Anterior cingulate cortex (tissue), 58 donors: ENCODE measurements at places on chromosomes 11 and 22.

DNA sequence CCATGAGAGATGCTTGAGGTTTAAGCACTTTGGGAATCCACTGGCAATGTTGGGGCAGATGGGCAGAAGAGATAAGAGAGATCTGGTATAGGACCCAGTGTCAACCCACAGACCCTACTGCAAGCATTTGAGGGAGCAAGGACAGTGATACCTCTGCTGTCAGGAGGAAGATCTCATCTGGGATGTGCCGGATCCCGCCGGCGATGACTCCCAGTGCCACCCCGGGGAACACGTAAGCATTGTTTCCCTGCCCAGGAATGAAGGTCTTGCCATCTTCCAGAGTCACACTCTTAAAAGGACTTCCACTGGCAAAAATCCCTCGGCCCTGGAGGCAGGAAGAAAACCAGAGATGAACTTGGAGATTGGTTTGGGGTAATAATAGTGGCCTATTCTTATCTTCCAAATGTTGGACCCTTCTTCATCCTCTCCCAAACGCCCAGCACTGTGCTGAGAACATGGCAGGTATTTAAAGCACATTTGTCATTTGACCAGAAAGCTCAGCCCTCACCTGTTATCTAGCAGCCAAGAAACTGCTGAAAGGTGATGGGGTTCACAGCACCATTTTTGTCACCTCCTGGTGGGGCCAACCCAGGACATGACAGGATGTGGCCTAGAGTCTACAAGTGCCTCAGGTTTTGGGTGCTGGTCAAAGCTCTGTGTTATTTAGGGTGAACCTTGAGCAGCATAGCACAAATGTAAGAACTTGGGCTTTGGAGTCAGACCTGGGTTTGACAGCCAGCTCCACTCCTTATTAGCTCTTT lies 71.7 kb downstream of the CCDC81 start:
- no peak for DNase-seq

DNA sequence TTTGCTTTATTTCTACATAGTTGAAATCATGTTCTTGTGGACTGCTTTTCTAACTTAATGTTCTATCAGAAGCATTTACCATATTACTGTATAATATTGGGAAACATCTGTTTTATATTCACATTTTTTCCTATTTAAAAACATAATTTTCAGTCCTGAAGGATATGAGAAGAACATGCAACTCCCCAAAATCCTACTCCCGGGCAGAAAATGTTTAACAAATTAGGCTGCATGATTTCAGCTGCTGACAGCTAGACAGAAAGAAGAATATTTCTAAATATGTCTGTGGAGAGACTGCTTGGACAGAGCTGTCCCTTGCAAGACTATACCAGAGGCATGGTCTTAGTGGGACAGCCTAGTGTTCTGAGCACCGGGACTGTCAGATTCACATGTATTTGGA lies 15.7 kb upstream of the AMPD3 start:
- DNase-seq: no peak

DNA sequence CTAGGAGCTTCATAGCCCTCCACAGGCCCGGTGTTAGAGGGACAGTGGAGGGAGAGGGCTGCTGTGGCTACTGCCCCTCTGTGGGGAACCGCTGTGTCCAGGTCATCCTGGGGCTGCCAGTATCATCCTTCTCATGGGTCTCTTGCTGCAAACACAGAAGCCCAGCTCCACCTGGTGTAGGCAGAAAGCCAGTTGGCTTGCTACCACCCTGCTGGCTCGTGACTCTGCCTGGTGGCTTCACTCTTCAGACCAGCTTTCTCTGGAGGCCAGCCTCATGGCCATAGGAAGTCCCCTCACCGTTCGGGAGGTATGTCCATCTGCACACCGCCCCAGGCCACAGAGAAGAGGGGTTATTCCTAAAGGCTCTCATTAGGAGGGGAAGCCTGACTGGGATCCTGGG lies 19.4 kb upstream of the SUSD2 start:
- no peak for DNase-seq

- DNase-seq: no peak
Measured at GRCh38 chr22:20585639-20586402, 78.4 kb downstream of the MED15 start.

DNA sequence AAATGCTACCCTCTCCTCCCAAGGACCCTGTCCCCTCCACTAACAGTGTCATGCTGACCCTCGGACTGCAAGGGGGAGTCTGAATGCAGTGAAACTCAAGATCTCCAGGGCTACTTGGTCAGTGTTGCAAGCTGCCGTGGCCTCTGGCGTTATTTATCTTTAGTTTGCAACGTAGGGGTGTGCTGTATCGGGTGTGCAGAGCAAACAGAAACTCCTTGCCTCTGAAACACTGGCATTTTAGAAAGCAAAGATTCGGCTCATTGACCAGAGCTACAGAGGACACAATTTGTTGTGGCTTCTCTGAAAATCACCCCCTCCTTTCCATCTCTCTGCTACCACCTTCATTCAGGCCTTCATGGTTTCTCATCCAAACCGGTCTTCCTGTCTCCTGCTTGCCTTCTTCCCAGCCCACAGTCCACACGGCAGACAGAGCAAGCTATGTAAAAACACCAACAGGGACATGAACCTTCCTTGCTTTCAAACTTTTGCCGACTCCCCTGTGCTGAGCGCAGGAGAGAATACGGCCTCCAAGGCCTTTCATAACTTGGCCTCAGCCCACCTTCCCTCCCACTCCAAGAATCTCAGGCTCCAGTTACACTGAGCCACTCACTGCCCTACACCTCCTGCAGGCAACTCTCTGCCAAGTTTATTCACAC lies 14.9 kb downstream of the FZD4 start:
- no peak for DNase-seq

- DNase-seq: no peak
Measured at GRCh38 chr11:20342347-20343141, 21.0 kb upstream of the HTATIP2 start.

- DNase-seq: no peak
Measured at GRCh38 chr22:25051073-25051472, 98.6 kb downstream of the KIAA1671 start.

- peak; percentile 51 for DNase-seq
Measured at GRCh38 chr11:119940401-119940976, 197.4 kb downstream of the TRIM29 start.

- no peak for DNase-seq
Measured at GRCh38 chr22:46110215-46110614, 40.1 kb upstream of the PPARA start.

DNA sequence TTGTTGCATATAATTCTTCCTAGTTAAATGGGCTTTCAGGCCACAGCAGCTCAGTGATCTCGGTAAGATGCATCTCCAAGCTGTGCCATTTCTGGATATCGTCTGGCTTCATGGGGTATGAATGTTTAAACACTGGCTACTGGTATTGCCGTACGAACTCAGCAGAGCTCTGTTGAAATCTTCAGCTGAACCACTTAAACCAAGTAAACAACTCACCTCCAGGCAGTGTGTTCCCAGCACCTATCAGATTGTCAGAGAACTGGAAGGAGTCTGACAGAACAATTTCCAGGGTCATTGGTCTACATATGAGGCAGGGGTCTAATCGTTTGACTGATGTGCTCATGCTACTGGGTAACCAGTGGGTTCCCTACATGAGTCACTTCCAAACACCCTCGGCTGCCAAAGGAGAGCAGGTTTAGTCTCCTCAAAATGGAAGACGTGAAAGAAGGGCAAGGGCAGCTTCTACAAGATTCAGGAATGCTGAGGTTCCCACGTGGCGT lies 93.2 kb upstream of the BMAL1 start:
- DNase-seq: no peak

DNA sequence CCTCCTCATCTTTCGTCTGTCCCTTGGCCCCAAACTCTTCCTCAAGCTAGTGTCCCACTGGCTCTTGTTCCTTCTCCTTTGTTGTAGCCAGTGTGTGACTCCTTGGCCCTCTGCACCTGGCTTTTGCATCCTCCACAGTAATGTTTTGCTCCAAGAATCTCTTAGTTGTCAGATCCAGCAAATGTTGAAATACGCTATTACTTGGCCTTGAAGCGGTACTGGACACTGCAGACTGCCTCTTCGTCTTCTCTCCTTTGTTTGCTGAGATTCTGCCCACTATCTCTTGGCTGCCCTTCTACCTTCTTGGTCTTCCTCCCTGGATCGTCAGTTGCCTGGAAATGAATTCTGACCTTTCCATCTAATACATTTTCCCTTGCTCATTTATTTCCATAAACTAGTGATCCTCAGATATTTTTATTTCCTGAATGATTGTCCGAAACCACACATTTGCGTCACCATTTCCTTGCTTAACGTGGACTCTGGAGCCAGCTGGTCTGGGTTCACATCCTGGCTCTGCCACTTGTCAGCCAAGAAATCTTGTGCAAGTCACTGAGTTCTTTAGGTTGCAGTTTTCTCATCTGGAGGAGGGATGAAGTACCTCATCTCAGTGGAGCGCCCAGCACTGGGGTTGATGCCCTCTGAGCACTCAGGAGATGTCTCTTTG lies 113.6 kb downstream of the LDLRAD3 start:
- DNase-seq: no peak

DNA sequence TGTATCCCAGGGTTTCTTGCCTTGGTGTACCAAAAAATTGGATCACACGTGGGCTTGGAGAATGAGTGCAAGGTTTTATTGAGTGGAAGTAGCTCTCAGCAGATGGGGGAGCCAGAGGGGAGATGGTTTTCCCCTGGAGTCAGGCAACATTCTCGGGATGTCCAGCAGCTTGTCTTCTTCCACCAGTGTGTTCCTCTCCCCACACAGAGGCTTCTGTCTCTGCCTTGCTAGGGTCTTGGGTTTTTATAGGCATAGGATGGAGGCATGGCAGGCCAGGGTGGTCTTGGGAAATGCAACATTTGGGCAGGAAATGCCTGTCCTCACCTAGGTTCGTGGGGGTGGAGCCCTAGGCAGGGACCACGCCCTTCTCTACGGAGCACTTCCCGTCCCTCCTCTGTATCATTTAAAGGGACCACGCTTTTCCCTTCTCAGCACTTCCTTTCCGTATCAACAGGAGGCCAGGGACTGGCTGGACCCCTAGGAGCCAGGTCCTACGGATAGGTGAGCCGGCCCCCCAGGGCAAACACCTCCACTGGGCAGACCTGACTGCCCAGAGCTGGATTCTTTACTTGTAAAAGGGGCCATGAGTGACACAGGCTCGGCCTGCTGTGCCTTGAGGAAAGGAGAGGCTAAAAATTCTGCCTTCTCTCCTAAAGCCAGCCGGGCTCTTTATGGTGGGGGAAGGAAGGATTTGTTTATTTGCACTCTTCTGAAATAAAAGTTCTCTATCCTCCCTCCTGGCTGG lies 55.3 kb upstream of the CCDC188 start:
- DNase-seq: no peak

- no peak for DNase-seq
Measured at GRCh38 chr11:20459865-20460264, 72.3 kb downstream of the PRMT3 start.

GRCh38 chr11:44139565-44140330 lies 44.3 kb downstream of the EXT2 start:
- DNase-seq: no peak

DNA sequence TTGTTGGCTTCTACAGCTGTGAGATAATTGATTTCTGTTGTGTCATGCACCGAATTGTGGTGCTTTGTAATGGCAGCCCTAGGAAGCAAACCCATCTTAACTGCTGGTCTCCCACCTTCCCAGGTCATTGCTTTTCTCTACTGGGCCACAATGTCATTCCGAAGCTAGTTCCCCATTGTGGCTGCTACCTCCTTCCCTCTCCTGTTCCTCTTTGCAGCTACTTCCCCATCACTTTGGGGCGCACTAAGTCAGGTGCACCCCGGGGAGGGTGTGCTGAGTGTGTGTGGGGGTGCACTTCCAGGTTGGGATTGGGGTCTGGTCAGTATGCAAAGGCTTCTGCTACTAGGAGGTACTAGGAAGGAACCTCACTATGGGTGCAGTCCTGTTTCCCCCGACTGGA lies 109.3 kb downstream of the ST3GAL4 start:
- DNase-seq: no peak

DNA sequence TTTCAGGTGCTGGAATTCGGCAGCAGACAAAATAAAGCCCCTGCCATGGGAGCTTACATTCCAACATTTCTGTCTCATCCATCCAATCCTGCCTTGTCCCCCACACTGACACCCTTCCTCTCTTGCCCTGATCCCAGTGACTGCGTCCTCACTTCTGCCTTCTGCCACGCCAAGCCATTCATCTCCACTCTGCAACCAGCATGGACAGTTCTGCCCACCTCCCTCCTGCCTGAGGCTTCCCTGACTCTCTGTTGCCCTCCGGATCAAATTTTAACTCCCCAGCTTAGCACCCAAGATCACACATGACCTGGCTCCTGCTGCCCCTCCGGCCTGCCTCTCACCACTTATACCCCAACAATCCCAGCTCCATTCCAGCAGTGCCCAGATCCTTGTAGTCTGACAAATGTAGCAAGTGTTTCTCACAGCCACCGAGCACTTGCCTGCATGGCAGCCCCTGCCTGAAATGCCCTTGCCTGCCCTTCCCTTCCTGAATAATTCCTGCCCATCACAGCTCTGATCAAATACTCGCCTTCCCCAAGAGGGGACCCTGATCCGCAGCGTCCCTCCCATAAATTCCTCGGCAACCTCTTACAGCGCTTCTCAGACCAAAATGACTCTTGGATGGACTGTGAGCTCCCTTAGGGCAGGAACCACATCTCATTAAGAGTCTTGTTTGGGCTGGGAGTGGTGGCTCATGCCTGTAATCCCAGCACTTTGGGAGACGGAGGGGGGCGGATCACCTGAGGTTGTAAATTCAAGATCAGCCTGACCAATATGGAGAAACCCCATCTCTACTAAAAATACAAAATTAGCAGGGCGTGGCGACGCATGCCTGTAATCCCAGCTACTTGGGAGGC lies 2.3 kb downstream of the ACTN3 start:
- no peak for DNase-seq

DNA sequence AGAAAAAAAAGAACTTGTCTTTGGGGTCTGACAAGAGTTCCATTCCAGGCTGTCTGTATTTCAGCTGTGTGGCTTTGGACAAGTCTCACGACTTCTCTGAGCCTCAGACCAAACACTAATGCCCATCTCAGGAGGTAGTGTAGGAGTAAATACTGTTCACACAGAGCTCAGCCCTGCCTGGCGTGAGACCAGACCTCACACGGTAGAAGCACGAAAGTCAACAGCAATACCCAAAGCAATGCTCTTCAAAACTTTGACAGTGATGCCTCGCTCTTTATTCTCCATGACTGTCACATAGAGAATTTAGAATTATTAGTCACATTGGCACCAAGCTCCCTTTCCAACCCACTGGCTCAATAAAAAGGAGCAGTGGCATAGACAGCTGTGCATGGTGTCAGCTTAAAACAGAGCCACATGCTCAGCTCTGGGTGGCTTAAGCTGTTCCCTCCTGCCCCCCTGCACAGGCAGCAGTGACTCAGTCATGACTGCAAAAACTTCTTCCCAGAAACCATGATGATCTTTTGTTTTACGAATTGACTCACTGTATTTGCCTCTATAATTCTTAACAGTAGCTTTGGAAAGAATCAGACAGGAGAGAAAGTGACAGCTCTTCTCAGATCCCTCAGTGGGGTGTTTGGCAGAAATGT lies 74.0 kb upstream of the PHF21B start:
- DNase-seq: no peak

GRCh38 chr11:12989428-12990161 lies 19.5 kb upstream of the RASSF10 start:
- DNase-seq: no peak

GRCh38 chr11:43837879-43838278 lies 42.8 kb upstream of the ALKBH3 start:
- DNase-seq: no peak

- no peak for DNase-seq
Measured at GRCh38 chr11:124884340-124884739, 13.3 kb downstream of the ROBO4 start.
